H4 (cell line): ENCODE measurements at places on chromosomes 12 and 14.

DNA sequence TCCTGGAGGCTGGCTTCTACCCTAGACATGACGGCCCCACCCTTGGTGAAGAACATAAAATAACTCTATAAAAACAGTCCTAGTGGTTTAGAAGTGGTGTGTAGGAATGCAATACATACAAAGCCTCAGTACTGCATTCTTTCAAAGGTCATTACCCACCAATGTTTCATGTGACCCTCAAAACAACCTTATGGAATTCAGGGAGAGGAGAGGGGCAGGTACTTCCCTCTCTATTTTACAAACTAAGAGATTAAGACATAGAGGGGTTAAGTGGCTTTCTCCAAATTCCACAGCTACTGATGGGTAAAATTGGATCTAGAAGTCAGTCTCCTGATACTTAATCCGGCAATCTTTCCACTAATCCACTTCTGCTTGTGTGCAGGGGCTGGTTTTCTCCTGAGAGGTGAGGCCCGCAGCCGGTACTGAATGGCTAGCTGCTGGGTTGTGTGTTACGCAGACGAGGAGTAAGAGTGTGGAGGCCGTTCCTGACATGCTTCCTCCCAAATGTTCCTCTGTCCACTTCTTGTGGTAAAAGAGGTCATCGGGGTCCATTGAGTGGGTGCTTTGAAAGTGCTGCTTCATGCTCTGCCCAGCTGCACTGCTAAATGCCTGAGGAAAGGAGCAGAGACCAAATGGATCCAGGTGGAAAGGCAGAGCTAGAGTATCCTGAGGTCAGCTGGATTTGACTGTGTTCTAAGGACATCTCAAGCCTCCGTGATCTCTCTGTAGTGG, 16.2 kb downstream of the SLC7A8 start:
- DNase-seq = no peak

- DNase-seq = no peak
Measured at GRCh38 chr12:104571328-104571727, 114.6 kb downstream of the CHST11 start.

GRCh38 chr12:18261273-18261672, at the start of gene PIK3C2G:
TSS of gene PIK3C2G (plus strand) at chr12:18261518. CDS start at chr12:18282082, 20,564 bp downstream.
- DNase-seq = no peak

- no peak for DNase-seq
Measured at GRCh38 chr12:18629916-18630315, 107.9 kb downstream of the PLCZ1 start.

GRCh38 chr12:54404061-54405004, 14.7 kb downstream of the ITGA5 start:
- no peak for DNase-seq

DNA sequence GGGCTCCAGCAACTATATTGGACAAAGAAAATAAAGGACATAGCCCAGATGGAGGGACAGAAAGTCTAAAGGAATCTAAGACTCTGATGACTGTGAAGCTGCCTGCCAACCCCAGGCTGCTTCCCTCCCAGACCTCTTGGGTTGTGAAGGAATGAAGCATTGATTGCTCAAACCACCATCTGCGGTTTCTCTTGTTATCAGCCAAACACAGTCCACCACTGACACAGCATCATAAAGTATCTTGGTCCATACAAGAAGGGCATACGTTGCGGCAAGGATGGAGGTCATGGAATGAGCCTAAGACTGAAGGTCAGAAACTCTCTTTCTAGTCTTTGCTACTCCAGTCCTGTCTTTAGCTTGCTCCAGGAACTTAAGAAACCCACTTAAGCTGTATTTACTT, 58.5 kb upstream of the PLXNC1 start:
- DNase-seq = no peak

DNA sequence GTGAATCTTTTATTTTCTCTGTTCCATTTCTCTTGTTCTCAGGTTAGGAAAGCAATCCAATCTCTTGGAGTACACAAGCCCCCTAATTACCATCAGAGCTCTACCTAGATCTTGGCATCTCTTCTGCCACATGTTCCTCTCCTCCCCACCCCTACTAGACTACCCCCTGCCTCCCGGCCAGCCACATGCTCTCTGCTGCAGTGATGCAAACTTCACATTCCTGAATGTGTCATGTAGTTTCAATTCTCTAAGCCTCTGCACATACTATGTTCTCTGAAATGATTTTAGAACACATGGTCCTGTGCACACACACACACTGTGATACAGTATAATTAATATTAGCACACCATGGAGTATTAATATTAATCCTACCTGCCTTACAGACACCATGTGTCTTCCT, 104.6 kb downstream of the EFCAB11 start:
- DNase-seq = no peak

DNA sequence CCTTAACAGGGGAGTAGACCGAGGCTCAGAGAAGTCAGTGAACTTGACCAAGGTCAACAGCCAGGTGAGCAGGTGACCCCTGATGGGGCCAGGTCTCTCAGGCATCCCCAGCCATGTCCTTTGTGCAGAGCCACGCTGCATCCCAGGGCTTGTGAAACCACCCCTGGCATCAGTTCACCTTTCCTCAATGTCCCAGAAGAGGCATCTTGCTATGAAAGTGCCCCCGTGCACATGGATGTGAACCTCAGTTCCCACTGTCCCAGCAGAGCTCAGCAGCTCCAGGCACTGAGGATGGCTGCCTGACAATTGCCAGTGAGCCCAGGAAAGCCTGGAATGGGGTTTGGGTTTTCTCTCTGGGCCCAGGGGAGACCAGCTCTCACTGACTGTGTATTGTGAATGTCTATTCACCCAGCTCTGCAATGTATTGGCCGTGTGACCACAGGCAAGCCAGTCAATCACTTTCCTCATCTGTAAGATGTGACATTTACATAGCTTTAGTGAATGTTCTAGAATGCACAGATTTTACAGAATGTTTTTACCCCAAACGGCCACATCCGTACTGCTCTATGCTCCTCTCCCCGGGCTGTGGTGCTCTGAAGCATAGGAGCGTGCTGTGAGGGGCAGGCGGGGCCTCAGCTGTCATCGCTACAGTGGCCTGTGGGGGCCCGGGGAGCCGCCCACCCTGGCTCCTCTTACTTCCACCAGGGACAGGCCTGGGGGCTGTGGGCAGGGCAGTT, 4.9 kb downstream of the CACNA2D4 start:
- DNase-seq = no peak

DNA sequence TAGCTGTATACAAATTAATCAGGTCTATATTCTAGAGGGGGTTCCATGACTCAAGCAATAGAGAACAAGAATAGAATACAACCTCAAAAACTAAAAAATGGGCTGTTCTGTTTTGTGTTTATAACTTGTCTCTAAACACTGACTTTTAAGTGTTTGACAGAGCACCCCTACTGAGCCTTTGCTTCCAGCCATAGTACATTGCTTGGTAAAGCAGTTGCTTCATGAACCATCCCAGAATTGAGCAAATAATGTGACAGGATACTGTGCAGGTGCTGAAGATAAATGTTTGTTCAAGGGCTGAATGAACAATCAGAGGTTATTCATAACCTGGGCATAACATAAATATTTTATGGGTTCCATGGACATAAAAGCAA, 11.5 kb downstream of the SPTSSA start:
- DNase-seq = no peak

DNA sequence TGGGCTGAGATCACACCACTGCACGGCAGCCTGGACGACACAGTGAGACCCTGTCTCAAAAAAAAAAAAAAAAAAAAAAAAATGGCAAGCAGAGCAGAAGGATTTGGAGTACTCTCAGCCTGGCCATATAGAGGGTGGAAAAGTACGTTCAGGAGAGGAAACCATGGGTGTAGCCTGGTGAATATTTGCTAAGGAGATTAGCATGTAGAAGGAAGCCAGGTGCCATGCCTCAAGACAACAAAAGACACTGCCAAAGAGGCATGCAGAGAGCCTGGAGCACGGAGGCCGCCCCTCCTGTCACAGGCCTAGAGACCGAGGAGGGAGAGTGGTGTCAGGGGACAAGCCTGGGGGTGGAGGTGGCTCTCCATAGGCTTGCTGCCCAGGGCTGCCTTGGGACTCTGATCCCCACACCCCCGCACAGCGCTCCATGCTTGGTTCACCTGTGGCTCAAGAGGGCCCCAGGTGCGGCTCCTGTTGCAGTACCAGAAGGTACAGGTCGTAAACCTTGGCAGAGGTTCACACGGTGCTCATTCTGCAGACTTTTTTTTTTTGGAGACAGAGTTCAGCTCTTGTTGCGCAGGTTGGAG, 27.9 kb upstream of the DEGS2 start:
- DNase-seq = no peak

- no peak for DNase-seq
Measured at GRCh38 chr12:108846290-108846701, 11.1 kb downstream of the SSH1 start.

DNA sequence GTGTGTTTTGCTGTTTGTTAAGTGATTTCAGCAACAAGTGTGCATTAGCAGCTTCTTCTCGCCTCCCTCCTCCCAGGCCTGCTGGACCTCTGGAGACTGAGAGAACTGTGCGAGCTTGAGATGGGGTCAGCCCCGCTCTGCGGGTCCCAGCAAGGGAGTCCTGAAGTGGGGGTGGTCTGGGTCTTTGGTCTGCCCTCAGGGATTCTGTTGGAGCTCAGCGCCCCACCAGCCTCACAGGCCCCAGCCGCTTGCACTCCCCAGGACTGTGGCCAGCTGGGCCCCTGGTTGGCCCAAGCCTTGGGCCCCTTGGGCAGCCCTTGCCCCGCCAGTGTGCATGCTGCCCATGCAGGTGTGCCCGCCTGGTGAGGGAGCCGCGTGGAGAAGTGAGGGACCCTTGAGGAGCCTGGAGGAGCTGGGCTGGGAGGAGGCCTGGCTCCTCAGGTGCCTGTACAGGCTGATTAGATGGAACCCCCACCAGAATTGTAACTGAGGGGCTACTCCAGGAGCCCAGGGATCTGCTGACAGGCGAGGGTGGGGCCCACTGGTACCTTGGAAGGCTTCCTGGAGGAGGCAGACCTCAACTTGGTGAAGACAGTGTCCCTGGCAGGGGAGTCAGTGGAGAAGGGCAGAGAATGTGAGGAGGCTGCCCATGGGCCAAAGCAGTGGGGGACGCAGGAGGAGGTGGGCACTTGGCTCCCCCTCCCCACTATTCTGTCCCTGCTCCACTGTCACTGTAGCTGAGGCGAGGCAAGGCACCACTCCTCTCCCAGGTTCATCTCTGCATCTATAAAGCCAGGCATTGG, 56.7 kb downstream of the BEGAIN start:
- DNase-seq = no peak

GRCh38 chr12:132153501-132154340, 9.5 kb downstream of the NOC4L start:
- peak; percentile 53 for DNase-seq

DNA sequence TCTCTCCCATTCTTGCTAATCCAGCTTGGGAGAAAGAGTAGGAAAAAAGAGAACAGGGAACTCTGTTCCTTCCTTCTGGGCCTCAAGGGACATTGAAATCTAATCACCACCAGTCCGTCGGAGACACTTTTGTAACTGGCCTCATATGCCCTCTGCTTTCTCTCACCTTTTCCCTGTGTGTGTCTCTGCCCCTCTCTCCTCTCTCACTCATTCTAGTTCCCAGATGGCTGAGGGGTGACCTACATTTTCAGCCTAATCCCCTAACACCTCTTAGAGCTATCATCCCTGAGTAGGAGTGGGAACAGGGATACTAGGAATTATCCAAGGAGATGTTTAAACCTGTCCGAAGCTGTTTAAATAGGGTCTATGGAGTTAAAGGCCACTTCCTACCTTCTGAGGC, 8.9 kb upstream of the PCK2 start:
- DNase-seq = no peak

- DNase-seq = no peak
Measured at GRCh38 chr14:48319823-48320222, 644.4 kb upstream of the MDGA2 start.

GRCh38 chr14:55336691-55337090, 65.5 kb downstream of the FBXO34 start:
- DNase-seq = no peak

- no peak for DNase-seq
Measured at GRCh38 chr12:1346126-1346525, 248.3 kb downstream of the FBXL14 start.

DNA sequence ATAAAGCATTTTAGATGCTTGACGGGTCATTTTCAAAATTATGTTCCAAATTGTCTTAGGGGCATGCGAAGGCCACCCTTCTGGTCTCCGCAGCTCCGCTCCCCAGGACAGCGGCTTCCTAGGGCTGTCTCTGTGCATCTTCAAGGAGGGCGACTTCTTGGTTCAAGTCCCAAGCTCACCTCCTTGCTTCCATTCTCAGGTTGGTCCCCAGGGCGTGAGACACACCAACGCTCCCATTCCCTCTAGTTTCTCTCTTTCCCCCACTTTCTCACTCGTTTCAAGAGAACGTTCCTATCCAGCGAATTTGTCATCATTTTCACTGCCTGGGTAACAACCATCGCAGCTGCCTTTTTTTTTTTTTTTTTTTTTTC, 109.4 kb upstream of the CCND2 start:
- DNase-seq = no peak

DNA sequence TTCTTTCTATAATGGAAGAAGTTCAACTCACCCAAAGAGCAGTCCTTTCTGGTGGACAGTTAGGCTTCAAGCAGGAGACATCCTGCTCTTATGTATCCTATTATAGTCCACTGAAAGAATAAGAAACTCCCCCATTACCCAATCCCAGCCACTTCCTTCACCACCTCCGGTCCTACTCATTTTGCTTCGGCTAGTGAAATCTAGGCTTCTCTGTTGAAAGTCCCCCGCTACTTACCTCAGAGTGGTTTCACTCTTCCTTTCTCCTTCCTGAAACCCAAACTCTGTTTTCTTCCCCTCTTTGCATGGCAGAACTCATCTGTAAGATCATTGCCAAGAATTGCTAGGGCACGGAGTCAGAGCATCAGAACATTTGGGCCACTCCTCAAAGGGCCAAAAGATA, at the start of gene GPR84:
Gene GPR84, minus strand, starts transcription at position 74 of the 400 bp plus-strand sequence. CDS start 635 bp downstream, outside the sequence.
- no peak for DNase-seq

DNA sequence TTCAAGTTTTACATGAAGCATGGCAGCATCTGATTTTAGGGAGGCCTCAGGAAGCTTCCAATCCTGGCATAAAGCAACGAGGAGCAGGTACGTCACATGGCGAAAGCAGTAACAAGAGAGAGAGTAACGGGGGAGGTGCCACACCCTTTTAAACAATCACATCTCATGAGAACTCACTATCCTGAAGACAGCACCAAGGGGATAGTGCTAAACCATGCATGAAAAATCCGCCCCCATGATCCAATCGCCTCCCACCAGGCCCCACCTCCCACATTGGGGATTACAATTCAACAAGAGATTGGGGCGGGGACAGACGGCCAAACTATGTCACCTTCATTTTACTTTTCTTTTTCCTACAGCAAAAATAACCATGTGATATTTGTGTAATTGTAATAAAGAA, 7.2 kb upstream of the MAP3K9 start:
- no peak for DNase-seq

- no peak for DNase-seq
Measured at GRCh38 chr12:11894890-11895289, 175.8 kb upstream of the BCL2L14 start.

GRCh38 chr14:92959189-92959531, 36.2 kb downstream of the CHGA start:
- no peak for DNase-seq

- no peak for DNase-seq
Measured at GRCh38 chr14:57209561-57209960, 59.1 kb downstream of the EXOC5 start.

GRCh38 chr12:92779902-92780301, 77.1 kb downstream of the PLEKHG7 start:
- no peak for DNase-seq

- DNase-seq = no peak
Measured at GRCh38 chr14:55425091-55425490, 13.5 kb upstream of the ATG14 start.

- DNase-seq = no peak
Measured at GRCh38 chr12:42932936-42933335, 343.4 kb upstream of the PRICKLE1 start.

- peak; percentile 18 for DNase-seq
Measured at GRCh38 chr12:89883630-89884389, 175.2 kb upstream of the ATP2B1 start.
